ENCODE measurements at places on chromosomes 6 and 20.

DNA sequence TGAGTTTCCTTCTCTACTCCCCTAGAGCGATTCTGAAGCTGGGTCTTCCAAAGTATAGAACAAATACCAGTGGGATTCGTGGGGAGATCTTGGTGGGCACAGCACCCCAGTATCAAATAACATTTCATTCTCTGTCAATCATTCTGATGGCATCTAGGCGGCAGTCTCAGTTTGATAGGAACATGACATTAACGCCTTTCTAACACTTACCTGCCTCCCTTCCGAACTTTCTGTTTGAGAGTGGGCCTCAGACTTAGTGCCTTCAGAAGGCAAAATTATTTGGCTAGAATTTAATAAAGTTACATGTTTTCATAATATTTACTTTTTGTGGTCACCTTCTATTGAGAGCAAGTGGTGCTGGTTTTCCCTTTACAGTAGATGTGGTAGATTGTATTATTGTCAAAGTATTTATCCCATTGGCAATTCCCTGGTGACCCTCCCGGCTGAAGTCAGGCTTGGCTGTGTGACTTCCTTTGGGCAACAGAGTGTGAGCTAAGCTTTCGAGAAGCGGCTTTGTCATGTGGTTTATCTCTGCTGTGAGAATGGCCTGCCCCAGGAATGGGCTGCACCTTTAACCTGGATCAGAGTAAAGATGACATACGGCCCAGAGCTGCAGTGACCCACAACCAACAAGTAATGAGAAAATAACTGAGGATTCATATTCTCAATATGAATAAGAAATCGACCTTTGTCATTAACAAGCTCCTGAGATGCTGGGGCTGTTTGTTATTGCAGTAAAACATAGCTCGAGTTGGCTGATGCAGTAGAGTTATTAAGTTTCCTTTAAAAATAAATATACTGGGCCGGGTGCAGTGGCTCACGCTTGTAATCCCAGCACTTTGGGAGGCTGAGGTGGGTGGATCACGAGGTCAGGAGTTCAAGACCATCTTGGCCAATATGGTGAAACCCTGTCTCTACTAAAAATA, 45.2 kb upstream of the PTPN1 start:
- DNase-seq, result no peak

DNA sequence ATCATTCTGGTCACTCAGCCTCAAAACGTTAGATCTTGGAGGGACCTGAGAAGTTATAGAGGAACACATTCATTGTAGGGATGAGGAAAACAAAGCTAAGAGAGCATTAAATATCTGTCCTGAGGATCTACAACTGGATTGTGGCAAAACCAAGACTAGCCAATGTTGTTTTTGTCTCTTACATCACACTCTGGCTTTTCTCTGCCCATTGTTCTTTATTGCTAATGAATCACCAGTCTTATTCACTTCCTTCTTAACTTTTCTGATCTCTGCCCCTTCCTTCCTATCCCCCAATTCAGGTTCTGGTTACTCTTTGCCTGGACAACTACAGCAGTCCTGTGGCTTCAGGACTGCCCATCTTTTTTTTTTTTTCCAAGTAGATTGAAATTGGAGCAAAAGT, 57.0 kb upstream of the PREP start:
- no peak for DNase-seq

DNA sequence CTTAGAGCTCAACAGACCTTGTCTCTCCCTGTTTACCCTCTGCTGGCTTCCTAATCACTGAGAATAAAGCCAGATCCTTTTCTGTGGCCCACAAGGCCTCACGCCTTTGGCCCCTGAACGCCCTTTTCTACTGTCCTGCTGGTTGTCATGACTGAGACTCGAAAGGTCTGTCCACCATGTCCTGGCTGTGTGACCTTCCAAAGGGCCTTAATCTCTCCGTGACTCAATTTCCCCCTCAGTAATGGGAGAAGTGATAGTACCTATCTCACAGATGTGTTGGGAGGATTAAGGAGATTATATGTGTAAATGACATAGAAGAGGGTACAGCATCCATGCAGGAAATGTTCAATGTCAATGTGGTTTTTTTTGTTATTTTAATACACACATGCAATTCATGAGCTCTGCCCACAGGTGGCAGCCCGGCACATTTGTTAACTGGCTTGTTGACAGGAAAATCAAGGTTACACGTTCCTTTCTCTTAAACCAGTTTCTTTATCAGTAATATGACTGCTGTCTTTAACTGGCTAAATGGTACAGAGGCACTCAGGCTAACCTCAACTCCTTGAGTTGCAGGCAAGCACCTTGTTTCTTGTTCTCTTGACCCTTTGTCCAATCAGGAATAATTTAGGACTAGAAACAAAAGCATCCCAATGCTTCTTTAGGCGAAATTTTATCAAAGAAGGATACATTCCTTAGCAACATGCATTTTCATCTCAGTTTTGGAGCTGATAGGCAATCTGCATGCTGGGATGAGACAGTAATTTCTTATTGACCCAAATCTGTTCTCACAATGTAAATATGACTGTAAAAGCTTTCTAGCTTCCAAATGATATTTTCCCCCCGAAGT, 16.6 kb downstream of the SLC22A1 start:
- DNase-seq, result peak; percentile 23

- DNase-seq, result no peak
These were observed 27.2 kb downstream of the DIDO1 start for GRCh38 chr20:62898970-62899632.

GRCh38 chr6:104472021-104472901, 387.5 kb downstream of the HACE1 start:
- DNase-seq, result no peak

- DNase-seq, result no peak
These were observed 231.5 kb upstream of the SUPT3H start for GRCh38 chr6:45609141-45609638.

GRCh38 chr6:97790926-97791590, 508.0 kb upstream of the MMS22L start:
- DNase-seq, result no peak

DNA sequence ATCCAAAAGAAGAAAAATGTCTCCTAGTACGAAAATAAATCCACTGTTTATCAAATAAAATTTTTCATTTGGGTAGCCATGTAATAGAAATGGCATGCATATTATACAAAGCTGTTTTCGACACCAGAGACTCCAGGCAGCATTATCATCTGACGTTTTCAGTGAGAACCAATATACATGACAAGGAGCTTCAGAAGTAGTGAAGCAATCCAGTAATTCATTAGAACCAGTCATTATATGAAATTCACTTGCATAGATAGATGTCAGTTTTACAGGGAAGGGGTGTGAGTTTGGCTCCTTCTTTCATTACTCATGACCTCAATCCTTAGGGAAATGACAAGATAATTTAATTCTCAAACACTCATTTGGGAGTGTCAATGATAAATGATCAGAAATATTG, 14.7 kb downstream of the HTR1B start:
- no peak for DNase-seq

DNA sequence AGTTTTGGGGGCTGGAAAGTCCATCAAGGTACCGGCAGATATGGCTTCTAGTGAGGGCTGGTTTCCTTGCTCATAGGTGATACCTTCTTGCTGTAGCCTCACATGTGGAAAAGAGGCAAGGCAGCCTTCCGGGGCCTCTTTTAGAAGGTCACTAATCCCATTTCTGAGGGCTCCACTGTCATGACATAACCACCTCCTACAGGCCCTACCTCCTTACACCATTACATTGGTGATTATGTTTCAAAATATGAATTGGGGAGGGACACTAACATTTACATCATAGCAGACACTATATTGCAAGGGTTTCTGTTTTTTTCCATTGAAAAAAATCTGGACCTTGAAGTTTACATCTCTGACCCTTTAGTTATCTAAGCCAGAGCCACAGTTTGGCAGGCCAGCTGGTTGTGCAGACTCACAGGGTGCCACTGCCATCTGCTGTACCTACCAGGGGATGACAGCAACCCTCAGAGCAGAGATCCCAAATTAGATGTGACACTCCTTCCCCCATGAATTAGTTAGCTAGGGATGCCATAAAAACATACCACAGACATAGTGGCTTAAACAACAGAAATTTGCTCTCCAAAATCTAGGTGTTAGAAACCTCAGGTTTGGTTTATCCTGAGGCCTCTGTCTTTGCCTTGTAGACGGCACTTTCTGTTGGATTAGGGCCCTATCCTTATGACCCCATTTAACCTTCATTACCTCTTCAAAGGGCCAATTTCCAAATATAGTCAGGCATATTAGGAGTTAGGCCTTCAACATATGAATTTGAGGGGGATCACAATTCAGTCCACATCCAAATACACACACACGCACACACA, 166.4 kb upstream of the RNF217 start:
- DNase-seq, result no peak

GRCh38 chr6:117544716-117545115, 57.6 kb downstream of the GOPC start:
- DNase-seq, result no peak

DNA sequence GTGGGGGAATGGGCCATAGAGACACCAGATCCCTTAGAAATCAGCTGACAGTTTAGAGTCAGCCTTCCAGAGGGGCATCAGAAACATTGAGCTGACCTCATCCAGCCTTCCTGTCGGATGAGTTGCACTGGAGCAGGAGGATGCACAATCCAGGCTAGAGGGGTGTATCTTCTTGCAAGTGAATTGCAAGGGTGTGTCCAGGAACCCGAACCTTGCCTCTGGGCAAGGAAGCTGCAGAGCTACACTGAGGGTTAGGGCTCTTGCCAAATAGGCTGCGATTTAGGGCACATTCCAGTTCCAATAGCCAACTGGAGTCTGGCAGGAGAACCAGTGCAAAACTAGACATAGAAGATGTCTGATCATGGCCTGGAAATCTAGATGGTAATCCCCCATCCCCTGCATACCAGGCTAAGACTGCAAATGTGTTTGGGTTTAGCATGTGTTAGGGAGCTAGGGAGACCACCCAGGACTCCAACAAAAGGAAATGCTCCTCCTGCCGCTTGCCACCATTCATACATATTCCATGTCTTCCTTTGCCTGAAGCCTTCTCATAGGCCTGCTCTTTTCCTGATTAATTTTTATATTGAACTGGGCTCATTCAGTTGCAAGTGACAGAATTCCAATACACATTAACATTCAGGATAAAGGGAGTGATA, 6.3 kb upstream of the UTRN start:
- DNase-seq, result no peak

DNA sequence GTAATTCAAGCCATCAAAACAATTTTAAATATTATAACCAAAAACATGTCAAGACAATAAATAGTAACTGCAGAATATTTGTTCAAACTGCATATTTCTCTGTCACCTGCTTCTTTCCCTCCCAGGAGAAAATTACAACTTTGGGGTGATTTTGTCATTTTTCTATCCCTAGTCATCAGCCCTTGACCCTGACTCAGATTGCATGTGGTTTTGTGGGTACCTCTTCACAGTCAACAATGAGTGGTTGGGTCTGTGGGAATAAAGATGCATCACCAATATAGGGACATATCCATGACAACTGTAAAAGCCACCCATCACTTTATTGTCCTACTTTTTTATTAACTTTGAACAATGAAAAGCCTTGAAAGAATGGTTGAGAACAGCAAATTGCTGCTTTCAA, 7.3 kb downstream of the COL10A1 start:
- DNase-seq, result no peak

DNA sequence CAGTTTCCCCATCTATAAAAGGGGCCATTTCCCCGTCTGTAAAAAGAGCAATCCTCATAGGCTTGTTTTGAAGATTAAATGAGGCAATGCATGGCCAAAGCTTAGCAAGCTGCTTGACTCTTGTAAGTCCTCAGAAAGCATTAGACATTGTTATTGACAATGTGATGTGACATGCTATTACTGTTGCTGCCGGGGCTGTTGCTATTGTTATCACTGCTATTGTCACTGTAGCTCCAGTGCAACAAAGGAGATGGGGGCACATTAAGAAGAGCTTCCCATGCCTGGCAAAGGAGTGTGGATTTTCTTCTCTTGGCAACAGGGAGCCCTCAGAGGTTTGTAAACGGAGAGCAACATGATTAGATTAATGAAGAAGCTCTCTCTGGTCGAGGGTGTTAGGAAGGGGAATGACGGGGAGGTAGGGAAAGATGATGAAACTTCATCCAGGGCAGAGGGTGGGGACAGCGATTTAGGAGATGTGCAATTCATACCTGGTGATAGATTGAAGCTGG, 33.1 kb upstream of the FAM83D start:
- no peak for DNase-seq

GRCh38 chr20:36997121-36997520, 45.6 kb upstream of the SAMHD1 start:
- DNase-seq, result no peak

GRCh38 chr20:5788385-5788895, 38.2 kb downstream of the SHLD1 start:
- peak; percentile 72 for DNase-seq

GRCh38 chr20:34861386-34862084, 11.1 kb downstream of the GGT7 start:
- DNase-seq, result no peak

GRCh38 chr20:57867181-57867803, 157.5 kb upstream of the PMEPA1 start:
- no peak for DNase-seq

DNA sequence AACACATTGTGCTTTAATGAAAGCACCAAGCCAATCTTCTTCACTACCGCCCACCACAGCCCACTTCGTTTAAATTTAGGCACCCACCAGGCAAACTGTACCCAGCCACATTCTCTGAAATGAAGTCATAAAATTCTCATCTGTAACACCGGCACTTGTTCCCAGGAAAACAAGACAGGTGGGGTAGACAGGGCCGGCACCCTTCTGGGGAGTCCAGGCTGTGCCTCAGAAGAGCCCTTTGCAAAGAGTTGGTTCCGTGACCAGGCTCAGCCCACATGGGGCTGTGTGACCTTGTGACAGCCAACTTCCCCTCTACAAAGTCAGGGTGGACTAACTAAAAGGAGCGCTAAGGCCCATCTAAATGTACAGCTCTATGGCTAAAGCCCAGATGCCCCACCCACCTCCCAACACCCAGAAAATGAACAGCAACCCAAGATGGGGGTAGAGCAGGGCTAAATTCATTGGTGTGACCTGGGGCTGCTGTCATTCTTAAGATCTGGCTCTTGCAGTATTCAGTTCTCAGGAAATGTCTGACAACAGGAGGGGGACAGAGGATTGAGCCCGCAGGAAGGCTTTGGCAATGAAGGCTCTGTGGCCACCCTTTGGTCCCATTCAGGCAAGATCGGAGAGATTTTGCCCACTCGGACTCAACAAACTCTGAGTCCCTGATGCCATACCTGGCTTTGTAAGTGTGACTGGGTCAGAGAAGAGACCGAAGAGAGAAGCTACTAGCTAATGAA, 56.7 kb downstream of the TRERF1 start:
- DNase-seq, result no peak

DNA sequence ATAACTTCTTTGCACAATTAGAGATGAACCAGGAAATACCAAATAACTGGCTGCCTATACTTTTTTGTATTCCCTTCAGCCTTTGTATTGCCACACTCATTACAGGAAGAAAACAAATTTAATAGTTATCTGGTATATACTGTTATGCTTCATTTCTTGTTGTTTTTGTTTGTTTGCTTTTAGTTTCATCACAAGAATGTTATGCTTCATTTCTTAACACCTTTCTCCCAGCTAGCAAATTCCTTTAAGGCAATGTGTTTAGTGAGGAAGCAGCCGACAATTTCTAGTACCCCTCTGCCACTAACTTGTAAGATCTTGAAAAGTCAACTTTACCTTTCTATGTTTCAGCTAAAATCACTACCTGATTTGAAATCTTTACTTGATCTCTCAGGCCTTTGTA, 1.4 kb downstream of the NCOA6 start:
- DNase-seq, result no peak

- no peak for DNase-seq
These were observed 166.1 kb upstream of the TNFAIP3 start for GRCh38 chr6:137700751-137701477.

GRCh38 chr6:20826378-20826777, 292.1 kb downstream of the CDKAL1 start:
- no peak for DNase-seq

Data from right renal pelvis (tissue), 4 donors.